Activated naive CD4-positive, alpha-beta T cell treated with Interleukin-2 at 50 U/mL for 16 hours (primary cell): ENCODE measurements at places on chromosomes 4 and X.
A peak's percentile ranks its signal among the peaks of the same experiment; 100 is the strongest.

DNA sequence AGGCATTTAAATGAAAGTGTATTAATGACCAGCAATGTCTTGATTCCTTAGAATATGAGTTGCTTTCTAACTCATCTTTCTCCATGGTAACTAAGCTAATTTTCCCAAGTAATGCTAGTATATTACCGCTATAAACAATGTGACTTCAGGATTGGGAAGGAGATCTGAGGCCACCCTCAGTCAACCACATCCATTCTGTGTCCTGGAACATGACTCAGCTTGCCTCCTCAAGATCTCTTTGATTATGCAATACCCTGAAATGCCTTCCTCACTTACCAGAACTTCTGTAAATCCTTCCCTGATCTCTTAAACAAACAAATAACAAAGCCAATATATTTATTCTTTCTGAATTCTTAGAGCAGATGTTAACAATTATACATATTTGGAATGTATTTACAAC, 1495.5 kb downstream of the PCDH18 start:
- DNase-seq: no peak

DNA sequence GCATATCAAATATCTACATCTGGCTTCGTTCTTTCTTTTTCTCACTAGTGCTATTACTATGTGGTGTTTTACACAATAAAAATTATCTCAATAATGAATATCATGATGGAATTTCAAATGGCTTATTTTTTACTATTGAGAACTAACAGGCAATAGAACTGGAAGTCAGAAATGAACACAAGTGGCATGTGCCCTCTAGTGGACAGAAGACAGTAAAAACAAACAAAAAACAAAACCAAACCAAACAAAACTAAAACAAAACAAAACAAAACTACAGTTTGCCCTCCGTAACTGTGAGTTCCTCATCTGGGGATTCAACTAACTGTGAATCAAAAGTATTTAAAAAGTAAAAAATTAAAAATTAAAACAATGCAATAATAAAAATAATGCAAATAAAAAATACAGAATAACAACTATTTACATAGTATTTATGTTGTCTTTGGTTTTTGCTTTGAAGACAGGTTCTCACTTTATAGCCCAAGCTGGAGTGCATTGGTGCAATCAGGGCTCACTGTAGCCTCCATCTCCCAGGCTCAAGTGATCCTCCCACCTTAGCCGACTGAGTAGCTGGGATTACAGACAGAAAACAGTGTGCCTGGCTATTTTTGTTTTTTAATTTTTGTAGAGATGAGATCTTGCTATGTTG, 195.6 kb upstream of the TACR3 start:
- no peak for DNase-seq

- no peak for DNase-seq
These were observed 170.4 kb upstream of the MAB21L2 start for GRCh38 chr4:150411520-150411919.

DNA sequence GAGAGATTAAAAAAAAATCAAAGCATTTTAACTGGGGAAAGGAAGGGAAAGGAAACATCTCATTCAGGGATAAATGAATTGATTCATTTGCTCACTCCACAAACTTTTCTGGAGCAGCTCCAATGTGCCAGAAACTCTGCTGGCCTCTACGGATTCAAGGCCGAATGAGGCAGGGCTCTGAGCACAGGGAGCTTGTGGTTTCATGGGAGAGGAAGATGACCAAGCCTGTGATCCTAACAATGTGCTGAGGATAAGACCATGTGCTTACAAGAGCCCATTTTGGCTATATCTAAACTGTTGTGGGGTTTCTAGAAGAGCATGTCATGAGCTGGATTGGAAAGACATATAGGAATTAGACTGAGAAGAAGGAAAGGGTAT, 137.5 kb downstream of the ZNF674 start:
- DNase-seq: no peak

GRCh38 chrX:78119521-78120227, 15.6 kb downstream of the PGK1 start:
- no peak for DNase-seq

DNA sequence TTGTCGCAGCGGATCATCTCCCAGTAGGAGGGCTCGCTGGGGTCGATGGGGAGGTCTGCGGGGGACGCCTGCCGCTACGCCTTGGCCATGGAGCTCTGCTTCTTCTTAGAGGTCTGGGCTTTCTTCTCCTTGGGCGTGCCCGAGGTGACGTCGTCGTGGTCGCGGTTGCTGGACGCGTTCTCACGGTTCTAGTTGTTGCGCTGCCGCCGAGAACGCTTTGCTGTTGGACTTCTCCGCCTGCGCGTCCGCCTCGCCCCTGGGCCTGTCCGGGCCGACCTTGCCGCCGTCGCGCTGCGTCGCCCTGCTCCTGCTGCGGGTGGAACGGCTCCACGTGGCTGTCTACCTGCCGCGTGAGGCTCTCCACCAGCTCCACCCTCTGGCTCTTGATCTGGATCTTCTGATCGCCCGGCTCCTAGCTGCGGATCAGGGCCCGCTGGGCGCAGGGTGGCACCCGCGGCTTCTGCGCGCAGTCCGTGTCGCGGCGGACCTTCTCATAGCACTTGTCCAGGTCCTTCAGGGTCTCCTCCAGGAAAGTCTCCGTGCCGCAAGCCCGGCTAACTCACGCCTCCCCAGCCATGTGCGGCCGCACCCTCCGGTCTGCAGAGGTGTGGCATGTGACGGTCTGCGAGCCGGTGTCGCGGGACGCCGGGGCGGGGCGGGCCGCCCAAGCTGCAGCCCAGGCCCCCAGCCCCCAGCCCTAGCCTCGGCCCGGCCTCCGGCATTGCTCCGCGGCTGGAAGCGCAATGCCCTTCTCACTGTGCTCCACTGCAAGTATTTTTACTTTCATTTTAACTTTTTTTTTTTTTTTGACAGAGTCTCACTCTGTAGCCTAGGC, 40.5 kb upstream of the OGT start:
- DNase-seq: peak; percentile 42

- no peak for DNase-seq
These were observed 76.9 kb downstream of the TMLHE start for GRCh38 chrX:155535866-155536265.

DNA sequence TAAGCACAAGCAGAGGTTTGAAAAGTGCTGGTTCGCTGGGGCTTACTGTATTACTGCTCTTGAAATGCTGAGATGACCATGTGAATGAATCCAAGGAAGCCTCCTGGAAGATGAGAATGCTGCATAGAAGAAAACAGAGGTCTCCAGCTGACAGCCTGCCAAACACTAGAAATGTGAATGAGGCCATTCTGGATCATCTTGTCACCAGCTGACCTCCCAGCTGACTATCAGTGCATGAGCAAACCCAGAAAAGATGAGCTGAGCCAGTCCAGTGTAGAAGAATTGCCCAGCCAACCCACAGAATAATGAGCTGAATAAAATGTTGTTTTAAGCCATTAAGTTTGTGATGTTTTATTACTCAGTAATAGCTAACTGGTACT, 49.1 kb upstream of the DYNLT3 start:
- DNase-seq: no peak

DNA sequence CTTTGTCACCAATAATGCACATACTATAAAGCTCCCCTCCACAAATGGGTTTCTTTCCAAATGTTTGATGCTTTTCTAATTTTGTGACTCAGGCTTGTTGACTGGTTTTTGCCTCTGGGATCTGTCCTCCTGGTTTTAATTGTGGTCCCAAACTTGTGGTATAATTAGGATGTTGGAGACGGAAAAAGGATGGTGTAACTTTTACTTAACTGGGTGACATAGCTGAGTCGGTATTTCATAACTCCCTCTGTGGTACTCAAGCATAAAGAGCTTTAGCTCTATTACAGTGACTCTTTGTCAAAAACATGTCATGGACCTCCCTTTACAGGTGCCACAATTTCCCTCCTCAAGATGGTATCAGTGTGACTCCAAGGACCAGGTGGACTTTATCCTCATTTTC, 119.7 kb upstream of the RBPJ start:
- no peak for DNase-seq

DNA sequence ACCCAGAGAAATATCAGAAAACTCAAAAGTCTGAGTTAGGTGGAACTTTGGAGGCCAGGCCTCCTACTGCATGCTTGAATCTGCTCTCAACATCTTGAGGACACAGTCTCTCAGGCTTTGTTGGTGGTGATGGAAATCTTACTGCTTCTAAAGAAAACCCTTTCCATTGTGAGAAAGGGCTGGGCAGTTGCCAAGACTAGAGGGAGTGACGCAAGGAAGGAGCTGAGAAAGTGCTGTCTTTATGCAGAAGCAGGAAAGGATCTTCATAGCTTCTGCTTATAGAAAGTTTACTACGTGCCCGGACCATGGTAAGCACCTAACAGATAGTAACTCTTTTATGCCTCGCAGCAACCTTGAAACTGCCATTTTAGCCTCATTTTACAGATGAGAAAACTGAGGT, 2.4 kb upstream of the CRMP1 start:
- no peak for DNase-seq
